Stimulated activated CD4-positive, alpha-beta T cell treated with anti-CD3 and anti-CD28 coated beads, Interleukin-2, amount 100 ng/mL, for 4 hours (primary cell): ENCODE measurements at places on chromosomes 1 and 21.

- no peak for DNase-seq
Measured at GRCh38 chr1:75655931-75656330, 45.0 kb upstream of the SLC44A5 start.

DNA sequence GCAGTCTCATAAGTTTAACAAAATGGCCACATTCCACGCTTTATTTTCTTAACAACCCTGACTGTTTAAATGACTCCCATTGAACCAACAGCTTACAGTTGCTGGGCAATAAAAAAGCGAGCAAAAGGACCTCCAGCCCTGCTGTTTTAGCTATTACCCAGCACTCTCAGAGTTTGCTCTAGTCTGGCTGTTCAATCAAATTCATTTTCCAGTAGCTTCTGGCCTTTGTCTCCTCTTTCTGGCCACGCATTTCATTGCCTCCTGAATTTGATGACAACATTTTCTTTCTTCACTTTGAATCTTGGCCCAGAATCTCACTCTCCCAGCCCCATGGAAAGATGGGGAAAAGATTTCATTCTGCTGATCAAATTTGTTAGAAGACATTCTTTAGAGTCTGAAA is 44.1 kb upstream of the DOCK7 start:
- no peak for DNase-seq

DNA sequence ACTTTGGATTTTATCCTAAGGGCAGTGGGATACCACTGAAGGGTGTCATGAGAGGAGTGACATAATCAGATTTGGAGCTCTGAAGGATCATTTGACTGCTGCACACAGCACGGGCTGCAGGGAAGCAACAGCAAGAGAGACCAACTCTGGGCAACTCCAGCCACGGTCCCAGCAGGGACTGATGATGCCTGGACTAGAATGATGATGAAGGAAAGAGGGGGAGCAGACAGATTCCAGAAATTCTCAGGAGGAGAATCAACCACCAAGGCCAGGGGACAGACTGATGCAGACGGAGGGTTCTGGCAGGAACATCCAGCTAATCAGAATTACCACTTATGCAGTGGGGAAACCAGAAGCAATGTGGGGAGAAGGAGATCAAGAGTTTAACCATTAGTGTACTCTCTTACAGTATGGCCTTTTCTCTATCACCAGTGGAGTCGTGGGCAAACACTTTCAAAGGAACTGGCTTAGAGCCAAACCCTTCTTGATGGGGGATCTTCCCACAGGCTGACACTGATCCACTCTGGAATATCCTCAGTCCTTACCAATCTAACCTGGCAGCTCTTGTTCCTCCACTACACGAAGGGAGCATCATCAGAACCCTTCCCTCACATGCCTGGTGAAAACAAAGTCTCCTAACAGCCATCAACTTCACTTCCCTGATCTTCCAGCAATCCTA is 3.3 kb downstream of the URB1 start:
- no peak for DNase-seq

DNA sequence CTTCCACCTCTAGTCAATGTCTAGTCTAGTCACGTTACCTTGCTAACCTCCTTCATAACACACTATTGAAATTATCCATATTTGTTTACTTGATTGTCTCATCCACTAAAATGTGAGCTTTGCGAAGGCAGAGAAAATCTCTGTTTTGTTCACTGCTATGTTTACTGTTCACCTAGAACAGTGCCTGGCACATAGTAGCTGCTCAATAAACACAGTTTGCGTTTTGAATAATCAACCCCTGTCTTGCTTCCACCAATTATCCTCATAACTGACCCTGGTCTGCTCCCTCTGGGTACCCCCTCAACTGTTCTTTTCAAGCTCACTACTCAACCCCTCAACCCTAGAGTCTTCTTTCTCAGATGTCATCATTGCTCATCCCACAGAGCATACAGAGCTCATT is 36.5 kb upstream of the NGF start:
- no peak for DNase-seq

GRCh38 chr1:245572709-245573108 is 417.9 kb downstream of the KIF26B start:
- DNase-seq = no peak

- DNase-seq = no peak
Measured at GRCh38 chr1:54833121-54833520, 32.0 kb upstream of the TTC22 start.

- DNase-seq = no peak
Measured at GRCh38 chr1:160646180-160646579, 664 bp downstream of the SLAMF1 start.

GRCh38 chr1:31727195-31727594 is 23.4 kb upstream of the COL16A1 start:
- no peak for DNase-seq

DNA sequence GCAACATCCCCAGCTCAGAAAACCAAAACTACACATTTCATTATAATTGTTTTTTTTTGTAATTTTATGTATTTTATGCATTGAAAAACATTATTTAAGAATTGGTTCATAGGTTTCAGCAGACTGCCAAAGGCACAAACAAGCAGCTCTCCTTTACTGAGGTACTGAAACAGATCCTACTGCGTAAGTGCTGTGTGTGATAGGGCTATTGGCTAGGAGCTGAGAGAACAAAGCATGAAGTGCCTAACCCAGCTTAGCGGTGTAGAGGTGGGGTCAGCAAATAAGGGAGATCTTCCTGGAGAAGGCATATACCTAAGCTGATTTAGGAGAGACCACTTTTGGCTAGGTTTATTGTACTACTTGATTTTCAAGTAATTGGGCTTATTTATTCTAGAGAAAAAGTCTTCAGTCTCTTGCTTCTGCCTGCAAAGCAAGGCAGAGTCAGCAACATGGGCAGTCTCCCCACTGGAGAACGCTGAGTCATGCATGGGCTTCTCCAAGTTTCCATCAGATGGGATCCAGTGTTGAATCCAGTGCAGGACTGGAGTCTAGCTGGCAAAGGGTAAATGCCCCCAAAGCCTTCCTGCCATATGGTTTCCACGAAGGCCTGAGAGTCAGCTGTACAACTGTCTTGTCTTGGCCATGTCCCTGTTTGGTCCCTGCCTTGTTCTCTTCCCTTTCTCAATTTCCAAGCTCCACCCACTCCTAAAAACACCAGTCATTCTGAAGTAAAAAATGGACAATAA is 18.0 kb upstream of the YTHDF2 start:
- no peak for DNase-seq

- DNase-seq = no peak
Measured at GRCh38 chr1:37817481-37817880, 9.5 kb upstream of the YRDC start.

DNA sequence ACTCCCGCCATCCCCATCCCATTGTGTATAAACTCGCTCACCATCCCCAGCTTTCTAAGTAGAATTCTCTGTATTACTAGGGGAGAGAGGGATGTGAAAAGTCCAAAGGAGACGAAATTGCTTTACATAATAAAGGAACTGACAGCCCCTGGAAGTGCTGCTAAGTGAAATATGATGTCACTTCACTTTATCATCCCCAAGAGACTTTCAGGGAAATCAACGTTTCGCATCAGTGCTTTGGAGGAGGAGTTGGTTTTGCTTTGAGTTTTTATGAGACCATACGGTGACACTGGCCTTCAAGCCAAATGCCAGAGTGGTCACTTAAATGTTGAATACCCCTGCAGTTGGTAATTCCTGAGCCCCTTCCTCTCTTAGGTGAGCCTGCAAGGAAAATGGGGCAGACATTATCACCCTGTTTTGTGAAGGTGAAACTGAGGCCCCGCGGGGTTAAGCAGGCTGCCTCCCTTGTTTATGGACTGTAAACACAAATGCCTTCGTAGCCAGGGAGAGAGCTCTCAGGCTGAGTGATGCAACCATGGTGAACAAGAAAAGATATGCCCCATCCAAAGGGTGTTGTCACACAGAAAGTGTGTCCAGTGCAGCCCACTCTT is 58.4 kb upstream of the KAZN start:
- no peak for DNase-seq

DNA sequence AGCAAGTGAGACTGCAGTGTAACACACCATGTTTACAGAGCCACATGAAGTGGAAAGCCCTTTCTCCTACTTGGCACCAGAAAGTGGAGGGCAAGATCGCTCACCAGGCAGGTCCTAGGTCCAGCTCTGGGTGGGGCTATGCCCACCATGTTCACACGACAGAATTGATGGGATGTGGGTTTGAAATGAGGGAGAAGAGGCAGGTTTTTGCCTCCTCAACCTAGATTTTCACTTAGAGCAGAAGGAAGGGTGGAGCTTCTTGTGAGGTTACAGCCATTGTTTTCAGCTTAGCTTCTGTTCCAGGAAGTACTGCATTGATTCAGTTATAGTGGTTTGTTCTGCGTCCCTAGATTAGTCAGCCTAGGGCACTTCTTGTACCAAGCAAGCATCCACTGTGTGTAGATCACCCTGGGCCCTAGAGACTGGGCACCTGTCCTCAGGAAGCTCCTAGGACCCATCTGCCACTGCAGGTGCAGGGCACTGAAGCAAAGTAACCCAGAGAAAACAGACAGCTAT is 2.3 kb downstream of the CD53 start:
- no peak for DNase-seq

GRCh38 chr1:15523104-15524020 is 653 bp downstream of the CASP9 start:
- DNase-seq = no peak

- no peak for DNase-seq
Measured at GRCh38 chr1:56713112-56713511, 68.0 kb downstream of the PRKAA2 start.

DNA sequence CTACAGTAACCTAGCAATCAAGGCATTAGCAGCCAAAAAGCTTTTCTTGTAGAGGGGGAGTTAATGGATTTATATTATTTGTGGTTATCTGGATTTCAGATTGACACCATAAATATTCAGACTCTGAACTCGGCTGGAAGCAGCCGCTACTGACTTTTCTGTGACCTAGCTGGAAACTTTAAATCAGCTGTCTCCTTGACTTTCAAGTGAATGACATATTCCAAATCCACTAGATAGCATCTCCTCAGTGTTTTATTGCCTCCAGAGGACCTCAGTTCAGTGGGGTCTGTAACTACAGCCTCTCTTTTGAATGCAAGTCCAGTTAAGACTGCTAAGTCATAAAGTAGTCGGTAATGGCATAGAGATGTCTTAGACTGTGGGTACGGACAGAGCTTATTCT is 448.5 kb downstream of the NUF2 start:
- no peak for DNase-seq

DNA sequence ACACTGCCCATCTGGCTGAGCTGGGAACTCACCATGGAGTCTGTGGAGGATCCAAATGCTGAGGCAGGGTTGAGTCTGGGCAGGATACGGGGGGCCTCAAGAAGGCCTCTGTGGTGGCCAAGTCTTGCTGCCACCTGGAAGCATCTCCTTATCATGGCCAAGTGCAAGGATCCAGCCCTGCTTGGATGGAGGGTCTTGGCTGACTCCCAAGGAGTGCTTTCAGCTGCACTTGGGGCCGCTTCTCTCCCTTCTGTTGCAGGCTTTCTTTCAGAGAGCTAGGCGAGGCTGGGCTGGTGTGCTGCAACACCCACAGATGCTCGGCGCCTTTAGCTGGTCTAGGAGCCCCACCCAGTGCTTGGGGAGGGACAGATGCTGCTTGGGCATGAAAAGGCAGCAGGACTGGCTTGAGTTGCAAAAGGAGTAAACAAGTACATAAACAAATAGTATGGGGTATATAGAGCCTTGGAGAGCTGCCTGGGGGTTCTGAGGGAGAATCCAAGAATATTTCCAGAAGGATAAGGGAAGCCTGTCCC is at the start of gene THEM5:
THEM5 (minus strand) TSS at position 302 of the 533 bp plus-strand sequence; CDS start at position 155, 147 bp downstream.
- DNase-seq = no peak

- DNase-seq = no peak
Measured at GRCh38 chr1:48263041-48263440, 40.5 kb downstream of the SLC5A9 start.

DNA sequence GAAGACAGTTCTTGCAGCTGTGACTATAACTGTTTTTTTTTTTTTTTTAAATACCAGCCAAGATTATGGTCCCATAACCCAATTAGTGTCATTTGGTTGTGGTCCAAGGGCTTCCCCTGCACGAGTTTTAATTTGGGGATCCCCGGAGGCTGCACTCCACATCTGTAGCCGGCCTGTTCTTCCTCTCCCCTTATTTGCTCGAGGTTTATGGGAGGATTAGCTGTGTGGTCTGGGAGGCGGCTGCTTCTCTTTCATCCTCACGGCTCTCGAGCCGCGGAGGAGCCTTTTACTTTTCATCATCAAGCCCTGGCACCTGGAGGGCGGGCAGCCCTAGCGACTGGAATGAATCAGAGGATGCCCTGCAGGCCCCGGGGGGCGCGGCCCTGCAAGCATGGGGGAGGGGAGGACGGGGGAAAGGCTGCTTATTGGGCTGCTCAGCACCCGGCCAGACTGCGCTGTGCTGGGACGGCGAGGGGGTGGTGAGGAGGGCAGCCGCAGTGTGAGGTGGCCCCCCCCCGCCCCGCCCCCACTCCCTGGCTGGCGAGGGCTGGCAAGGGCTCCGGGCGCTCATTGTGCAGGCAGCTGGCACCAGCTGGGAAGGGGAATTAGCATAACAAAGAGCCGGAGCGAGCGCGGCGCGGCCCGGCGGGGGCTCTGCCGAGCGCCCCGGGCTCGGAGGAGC is 18.5 kb downstream of the SERTAD4 start:
- DNase-seq = no peak

DNA sequence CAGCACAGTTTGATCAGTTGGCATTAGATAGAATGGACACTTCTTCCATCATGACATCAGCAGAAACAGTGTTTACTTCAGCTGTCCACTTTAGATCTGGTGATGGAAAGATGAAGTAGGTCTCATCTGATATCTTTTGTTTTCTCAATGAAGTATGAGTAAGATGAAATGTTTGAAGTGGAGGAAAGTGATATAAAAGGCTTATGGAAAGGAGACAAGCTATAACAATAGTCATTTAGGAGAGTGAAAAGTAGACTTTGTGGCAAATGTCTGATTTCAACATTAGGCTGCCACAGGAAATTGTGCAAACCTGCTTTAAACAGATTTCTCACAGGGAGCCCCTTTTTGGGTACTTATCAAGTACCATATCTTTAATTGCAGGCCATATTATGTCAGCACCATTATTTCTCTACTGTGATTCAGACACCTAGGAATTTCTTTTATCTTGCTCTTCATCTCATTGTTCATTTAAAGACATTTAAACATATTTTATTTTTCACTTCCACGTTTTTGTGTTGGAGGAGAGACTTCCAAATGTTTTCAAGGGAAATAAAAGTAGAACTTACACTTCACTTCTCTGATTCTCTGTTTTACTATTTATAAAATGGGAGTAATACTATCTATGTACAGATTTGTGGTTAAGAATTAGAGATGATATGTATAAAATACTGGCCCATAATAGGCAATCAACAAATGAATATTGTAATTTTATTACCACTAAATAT is 18.1 kb downstream of the PDC start:
- DNase-seq = no peak

DNA sequence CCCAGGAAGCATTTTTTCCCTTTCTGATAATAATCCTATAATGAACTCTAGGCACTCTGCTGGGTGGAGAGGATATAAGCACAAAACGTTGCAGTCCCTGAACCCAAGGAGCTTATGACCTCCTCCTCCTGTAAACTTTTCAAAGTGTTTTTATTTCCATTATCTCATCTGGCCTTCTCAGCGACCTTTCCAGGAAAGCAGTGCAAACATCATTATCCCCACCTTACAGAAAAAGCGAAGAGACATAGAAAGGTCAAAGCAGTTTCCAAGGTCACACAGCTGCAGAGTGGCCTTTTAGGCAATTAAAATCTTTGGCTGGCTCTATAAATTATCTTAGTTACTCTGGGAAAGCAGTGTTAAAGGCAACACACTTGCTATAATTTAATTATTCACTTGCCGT is 63.8 kb downstream of the OLFML3 start:
- DNase-seq = no peak
